ENCODE measurements at places on chromosomes 3 and 15. TPM values are rescaled to one million over a fixed set of nuclear protein-coding genes. Genes with fewer than 3 reads are reported as not detected.

The ZDHHC19 gene
- total RNA-seq = 5.4 TPM

GRCh38 chr3:176447369-176447768 lies 749.9 kb downstream of the TBL1XR1 start:
- no peak overlapping the region for H3K4me3 ChIP-seq
- no peak overlapping the region for H3K27ac ChIP-seq
- no peaks in the 10 kb centered on the region for H3K27me3 ChIP-seq
- no peak for DNase-seq
- no peaks in the 10 kb centered on the region for H3K4me1 ChIP-seq
- no peaks in the 10 kb centered on the region for H3K36me3 ChIP-seq

DNA sequence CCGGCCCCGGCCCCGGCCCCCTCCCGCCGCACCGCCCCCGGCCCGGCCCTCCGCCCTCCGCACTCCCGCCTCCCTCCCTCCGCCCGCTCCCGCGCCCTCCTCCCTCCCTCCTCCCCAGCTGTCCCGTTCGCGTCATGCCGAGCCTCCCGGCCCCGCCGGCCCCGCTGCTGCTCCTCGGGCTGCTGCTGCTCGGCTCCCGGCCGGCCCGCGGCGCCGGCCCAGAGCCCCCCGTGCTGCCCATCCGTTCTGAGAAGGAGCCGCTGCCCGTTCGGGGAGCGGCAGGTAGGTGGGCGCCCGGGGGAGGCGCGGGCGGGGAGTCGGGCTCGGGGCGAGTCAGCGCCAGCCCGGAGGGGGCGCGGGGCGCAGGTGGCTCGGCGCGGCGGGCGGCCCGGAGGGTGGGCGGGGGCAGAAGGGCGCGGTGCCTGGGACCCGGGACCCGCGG lies 352 bp downstream of the CHRD start:
- no peak overlapping the region for H3K27ac ChIP-seq
- peak; percentile 81 for DNase-seq

The IL17RC gene
- 31.7 TPM for total RNA-seq

DNA sequence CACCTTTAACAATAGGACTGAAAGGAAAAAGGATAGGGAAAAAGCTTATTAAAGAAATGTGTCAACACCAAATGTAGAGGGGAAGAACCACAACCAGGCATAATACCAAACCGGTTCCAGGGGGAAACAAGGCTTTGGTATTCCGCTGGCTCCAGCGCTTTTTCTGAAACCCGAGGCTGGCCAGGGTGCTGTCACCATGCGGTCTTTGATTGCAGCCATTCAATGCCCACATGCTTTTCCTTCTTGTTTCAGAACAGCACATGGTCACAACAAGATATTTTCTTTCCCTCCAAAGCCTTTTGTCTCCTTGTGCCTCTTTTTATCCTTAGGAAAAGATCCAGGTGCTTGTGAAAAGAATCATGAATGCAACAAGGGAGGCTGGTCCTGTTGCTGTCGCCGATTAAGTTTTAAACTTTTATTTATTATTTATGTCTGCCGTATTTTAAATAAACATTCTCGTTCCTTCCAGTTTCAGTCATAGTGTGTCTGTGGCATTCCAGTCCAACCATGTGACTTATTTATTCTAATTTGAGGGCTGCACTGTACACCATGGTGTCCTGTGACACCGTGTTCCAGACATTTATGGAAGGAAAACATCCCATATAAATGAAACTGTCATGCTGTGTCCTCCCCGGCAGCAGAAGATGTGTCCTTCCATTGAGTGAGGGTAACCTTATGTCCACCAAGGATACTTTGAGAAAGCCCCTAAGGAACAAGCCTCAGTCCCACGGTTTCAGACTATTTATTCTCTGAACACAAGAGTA lies 41.1 kb downstream of the CCK start:
- no peaks in the 10 kb centered on the region for H3K27me3 ChIP-seq
- H3K4me1 ChIP-seq = no peaks in the 10 kb centered on the region
- H3K27ac ChIP-seq = no peak overlapping the region

DNA sequence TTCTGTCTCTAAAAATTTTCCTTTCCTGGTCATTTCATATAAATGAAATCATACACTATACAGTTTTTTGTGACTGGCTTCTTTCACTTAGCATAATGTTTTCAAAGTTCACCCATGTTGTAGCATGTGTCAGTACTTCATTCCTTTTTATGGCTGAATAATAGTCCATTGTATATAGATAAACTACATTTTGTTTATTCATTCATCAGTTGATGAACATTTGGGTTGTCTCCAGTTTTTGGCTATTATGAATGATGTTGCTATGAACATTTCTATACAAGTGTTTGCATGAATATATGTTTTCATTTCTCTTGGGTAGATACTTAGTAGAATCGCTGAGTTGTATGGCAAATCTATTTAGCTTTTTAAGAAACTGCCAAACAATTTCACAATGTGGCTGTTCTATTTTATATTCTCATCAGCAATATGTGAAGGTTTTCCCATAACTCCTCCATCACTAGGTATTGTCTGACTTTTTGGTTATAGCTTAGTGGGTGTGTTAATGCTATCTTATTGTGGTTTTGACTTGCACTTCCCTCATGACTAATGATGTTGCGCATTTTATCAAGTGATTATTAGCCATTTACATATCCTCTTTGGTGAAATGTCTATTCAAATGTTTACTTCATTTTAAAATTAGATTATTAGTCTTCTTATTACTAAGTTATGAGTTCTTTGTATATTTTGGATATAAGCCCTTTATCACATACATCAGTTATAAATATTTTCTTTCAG lies 21.7 kb upstream of the AP4E1 start:
- no peaks in the 10 kb centered on the region for H3K27me3 ChIP-seq
- no peak for DNase-seq
- no peak overlapping the region for H3K27ac ChIP-seq
- no peaks in the 10 kb centered on the region for H3K36me3 ChIP-seq
- H3K4me3 ChIP-seq = no peak overlapping the region

The GNAT1 gene
- not detected for total RNA-seq

GRCh38 chr3:9396301-9396631 lies 1.1 kb upstream of the SETD5 start:
- no peaks in the 10 kb centered on the region for H3K27me3 ChIP-seq
- H3K4me1 ChIP-seq = peaks cover 16% of the 10 kb centered on the region
- H3K36me3 ChIP-seq = peaks cover 9% of the 10 kb centered on the region
- H3K4me3 ChIP-seq = peak overlapping the region; percentile 68
- peak overlapping the region; percentile 99 for H3K27ac ChIP-seq

DNA sequence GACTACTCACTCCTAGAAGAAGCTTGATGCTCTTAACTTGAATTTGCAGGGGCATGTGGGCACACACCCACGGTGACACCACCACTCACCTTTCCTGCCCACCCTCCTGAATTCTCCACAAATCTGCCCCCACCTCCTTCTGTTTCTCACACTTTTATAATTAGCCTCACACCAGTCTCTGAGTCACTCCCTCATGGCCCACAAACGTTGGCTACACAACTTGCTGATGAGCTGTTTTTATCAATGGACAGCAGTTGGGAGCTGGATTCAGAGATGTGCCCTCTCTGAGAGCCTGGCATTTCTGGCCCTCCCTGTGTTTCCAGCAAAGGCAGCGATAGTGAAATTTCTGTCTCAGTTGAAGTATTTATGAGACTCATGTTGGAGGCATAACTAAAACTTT lies 1.3 kb downstream of the COLQ start:
- DNase-seq = no peak
- peak overlapping the region; percentile 79 for H3K27ac ChIP-seq
- H3K36me3 ChIP-seq = no peaks in the 10 kb centered on the region
- H3K27me3 ChIP-seq = no peaks in the 10 kb centered on the region

The RTP3 gene
- total RNA-seq = not detected
